Stimulated activated CD8-positive, alpha-beta memory T cell treated with anti-CD3 and anti-CD28 coated beads, Interleukin-12 subunit alpha, Interleukin-12 subunit beta, amount 100 ng/mL, for 1 hour (primary cell): ENCODE measurements at places on chromosomes 5 and 9.

DNA sequence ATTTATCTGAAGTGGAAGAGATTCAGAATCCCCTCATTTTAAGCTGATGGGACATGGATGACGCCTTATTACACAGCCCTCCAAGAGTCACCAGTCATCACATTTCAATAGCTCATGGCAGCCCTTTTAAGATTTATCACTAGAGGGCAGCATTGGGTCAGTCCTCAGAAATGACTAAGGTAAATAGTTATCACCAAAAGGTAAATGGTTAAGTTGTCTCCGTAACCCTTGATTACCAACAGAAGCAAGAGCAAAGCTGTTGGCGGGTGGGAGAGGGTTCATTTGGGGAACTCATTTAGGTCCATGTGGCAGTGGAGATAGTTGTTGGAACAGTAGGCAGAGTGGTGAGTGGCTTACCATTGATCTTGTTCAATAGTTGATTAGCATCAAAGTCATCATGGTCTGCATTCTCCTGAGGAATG is 12.0 kb upstream of the C9 start:
- DNase-seq = no peak

DNA sequence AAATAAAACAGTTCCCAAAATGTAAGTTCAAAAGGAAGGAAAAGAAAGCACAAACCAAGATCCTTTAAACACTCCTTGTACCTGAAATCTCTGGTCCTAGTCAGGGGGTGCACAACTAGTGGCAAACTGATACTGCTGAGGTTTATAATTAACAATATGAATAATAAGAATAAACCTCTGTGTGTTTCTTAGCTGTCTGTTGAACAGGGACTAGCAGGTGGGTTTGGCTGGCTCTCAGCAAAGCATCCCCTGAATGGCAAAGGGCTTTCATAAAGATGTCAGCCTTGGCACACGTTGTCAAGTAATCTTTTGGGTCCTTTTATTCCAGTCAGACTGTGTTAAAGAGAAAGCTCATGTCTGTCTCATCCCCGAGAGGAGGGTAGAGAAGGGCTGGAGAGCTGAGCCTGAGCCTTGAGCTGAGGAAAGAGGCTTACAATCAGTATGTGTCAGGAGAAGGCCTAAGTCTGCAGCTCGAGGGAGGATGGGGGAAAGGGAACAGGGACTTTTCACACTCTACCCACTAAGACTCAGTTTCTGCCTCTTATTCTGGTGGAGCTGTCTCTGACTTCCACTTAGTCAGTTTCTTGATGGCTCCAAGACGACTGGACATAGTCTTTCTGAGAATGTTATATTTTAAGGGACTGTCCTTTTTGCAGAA is 123.0 kb downstream of the GALNT10 start:
- no peak for DNase-seq

GRCh38 chr5:168305281-168305680 is 13.8 kb downstream of the WWC1 start:
- DNase-seq = no peak

DNA sequence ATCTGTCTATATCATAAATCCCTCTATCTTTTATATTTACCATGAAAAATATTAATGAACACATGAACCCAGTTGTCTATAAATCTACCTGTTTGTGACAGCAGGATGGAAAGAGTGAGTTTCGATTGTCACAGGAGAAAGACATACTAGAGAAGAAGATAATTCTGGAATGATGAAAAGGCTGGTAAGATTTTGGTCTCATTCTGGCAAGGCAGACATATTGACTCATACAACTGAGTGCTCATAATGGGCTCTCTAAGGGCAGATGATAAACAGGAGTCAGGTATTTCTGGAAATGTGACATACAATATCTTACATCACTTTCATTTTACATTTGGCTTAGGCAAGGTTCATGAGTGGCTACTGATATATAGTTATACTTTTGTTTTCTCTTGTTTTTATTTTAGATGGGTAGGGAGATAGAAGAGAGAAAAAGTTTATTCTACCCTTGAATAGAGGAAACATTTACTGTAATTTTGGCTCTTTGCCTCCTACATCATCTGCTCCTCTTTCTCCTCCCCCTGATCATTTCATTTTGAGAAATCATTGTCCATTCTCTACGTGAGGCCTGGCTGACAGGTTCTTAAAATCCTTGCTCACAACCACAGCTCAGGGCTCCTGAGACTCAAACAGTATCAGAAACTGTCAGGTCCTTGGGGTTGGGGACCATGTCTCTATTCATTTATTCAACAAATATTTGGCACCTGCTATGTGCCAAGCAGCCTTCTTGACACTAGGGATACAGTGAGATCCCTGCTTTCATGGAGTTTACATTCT is 14.4 kb downstream of the ELOVL7 start:
- DNase-seq = no peak

DNA sequence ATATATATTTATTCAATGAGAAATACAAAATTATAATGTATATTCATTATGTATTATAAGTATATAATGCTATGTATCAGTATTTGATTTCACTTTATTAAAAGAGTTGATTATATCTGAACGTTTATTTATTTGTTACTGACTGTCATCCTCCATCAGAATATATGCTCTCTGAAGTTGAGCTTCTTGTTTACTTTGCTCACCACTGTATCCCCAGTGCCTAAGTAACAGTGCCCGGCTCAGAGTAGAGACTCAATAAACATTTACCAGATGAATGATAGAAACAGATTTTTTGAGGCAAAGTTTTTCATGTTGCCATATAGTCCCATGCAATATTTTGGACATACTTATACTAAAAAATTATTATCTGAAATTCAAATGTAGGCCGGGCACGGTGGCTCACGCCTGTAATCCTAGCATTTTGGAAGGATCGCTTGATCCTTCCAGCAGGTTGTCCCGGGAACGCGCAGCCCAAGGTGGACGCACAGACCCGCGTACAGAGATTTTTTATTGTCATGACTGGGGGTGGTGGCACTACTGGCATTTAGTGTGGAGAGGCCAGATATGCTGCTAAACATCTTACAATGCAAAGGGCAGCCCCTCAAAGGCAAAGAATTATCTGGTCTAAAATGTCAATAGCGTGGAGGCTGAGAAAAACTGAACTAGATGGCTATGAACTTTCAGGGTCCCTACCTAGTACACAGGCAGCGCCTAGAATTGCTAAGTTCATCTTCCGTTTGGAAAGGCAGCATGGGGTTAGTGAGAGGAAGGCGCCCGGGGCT is 761 bp upstream of the DNAJC25 start:
- DNase-seq = no peak

DNA sequence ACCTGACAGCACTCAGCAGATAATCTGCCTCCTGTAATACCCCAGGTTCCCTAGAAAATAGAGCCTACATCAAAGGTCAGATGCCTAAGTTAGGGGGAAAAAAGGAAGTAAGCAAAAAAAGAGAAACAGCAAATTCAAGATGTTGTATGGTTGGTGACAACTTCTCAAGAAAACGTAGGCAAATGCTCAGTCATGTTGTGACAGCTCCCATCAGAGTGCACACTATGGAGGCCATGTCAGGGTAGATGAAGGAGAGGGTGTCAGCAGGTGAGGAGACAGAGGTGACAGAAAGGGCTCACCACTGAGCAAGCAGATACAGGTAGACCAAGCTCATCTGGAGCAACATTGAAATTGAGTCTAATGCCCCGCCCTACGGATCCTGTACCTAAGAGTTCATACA is 356.8 kb upstream of the BRINP1 start:
- no peak for DNase-seq

DNA sequence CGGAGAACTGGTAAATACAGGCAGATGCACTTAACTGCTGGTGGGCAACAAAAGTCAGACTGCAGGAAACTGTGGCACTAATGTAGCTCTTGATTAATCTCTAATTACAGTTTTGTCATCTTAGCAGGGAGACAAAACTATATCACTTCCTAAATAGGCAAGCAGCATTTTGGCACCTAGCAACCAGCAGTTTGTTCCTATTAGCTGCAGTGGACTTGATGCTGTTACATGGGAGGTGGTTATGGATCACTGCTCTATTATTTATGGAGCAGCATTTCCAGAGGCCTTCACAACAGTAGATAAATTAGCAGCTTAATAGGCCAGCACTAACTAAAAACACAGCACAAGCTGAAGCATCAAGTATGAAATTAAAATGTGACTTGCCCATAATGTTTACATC is 518.3 kb upstream of the ITGA1 start:
- DNase-seq = no peak

- no peak for DNase-seq
Observed at GRCh38 chr5:80608731-80609130, 38.7 kb upstream of the ANKRD34B start.

- no peak for DNase-seq
Observed at GRCh38 chr9:123321616-123322272, 34.3 kb upstream of the CRB2 start.

GRCh38 chr9:131485728-131486422 is 16.8 kb upstream of the POMT1 start:
- DNase-seq = no peak

DNA sequence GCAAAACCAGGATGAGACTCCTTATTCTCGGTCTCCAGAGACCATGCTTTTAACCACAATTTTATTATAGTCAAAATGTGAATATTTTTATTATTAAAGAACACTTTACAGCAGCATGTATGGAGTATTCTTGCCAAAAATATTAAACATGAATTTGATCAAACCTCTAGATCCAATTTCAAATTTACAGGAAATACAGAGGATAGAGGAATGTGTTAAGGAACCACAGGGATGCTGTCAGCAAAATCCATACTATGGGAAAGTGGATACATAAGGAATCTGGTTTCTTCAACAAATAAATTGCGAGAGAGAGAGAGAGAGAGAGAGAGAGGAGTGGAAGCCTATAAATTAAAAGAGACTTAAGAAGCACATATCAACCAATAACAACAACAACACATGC is 348.2 kb upstream of the NUDT12 start:
- DNase-seq = no peak

DNA sequence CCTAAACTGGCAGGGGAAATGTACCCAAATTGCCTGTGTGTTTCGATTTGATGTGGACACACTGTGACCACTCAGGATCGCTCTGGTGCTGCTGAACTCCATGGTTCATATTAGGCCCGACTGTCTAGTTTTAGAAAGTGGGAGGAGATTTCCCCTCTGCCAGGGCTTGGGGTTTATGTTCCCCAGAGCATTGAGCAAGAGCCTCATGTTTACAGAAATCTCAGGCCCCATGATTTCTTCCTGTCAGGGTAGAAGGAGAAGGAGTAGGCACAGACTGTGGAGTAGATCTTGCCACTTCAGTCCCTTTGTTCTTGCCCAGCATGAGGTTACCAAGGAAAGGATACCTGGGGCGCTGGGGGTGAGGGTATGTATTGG is 40.8 kb upstream of the GLRX start:
- no peak for DNase-seq

DNA sequence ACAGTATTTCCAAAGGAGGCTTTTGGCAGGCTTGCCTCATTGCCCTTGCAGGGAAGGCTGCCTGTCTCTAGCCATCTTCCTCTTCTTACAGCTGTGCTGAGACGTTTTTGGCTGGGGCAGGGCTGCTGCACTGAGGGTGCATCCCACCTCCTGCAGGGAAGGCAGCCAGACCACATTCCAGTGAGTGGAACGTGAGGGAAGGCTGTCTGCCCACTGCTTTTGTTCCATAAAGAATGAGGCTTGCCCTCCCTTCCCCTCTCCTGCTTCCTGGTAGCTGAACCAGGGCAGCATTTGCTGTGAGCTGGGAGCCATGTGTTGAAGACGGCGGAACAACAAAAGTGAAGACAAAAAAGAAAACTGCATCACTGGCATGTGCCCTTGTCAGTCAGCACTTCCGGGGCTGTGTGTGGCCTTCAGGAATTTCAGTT is 16.8 kb downstream of the MGAT1 start:
- no peak for DNase-seq

- DNase-seq = no peak
Observed at GRCh38 chr5:178293815-178294214, 61.2 kb upstream of the PHYKPL start.

GRCh38 chr5:155460501-155460931 is 447.0 kb downstream of the KIF4B start:
- DNase-seq = no peak

DNA sequence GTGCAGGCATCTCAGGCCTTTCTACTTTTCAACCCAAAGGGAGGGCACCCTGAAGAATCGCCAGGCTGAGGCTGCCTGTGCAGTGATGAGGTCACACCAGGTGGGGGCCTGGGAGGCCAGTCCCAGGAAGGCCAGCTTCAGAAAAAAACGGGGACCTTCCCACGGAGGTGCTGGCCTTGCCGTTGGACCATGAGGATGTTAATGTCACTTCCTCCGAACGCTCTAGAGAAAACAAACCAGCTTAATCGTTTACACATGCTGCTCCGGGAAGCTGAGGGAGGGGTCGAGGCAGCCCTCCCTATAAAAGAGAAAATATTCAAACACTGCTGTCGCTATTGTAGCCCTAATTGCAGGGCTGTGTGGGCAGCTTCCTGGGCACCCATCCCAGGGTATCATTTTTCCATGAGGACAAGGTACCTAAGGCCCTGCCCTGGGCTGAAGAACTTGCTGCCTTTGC is 27.0 kb downstream of the PTGES start:
- DNase-seq = no peak

GRCh38 chr9:124658165-124659017 is 112.7 kb downstream of the NR6A1 start:
- peak; percentile 19 for DNase-seq

DNA sequence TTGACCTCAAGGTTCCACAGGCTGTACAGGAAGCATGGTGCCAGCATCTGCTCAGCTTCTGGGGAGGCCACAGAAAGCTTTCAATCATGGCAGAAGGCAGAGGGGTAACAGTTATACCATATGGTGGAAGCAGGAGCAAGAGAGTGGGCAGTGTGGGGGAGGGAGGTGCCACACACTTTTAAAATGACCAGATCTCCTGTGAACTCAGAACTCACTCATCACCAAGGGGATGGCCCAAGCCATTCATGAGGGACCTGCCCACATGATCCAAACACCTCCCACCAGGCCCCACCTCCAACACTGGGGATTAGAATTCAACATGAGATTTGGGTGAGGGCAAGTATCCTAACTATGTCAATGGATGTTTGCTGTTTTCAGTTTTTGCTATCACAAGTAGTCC is 16.2 kb downstream of the CYFIP2 start:
- DNase-seq = no peak

- DNase-seq = no peak
Observed at GRCh38 chr9:117952581-117952980, 248.4 kb downstream of the TLR4 start.

DNA sequence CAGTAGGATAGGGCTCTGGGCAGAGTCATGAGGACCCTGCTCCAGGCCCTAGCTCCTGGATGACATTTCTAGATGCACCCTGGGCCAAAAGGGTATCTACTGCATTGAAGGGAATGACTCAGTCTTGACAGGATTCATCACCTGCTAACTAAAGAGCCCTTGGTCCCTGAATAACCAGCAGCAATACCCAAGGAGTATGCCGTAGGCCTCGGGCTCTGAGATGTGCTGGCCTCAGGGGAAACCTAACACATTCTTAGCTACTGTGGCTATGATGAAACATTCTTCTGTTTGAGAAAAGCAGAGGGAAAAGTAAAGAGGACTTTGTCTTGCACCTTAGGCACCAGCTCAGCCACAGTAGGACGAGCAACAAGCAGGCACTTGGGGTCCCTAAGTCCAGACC is 89.5 kb upstream of the SLC1A1 start:
- no peak for DNase-seq

DNA sequence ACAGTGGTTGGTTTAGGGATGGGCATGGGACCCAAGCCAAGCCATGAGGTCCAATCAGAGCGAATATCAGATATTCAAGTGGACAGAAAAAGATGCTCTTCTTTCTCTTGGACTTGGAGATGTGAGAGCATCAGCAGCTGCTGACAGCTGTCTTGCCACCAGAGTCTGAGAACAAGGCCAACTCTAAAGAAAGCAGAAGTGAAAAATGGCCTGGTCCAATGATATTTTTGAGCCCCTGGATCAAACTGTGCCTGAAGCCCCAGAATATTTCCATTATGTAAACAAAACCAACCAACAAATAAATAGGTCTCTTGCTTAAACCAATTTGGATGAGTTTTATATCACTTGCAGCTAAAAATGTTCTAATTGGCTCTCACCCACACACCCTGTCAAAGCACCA is 30.7 kb upstream of the JADE2 start:
- no peak for DNase-seq
